ENCODE measurements at places on chromosomes 4 and X.
A peak's percentile ranks its signal among the peaks of the same experiment; 100 is the strongest.

GRCh38 chrX:54413753-54414152 is 26.5 kb upstream of the TSR2 start:
- DNase-seq: no peak

DNA sequence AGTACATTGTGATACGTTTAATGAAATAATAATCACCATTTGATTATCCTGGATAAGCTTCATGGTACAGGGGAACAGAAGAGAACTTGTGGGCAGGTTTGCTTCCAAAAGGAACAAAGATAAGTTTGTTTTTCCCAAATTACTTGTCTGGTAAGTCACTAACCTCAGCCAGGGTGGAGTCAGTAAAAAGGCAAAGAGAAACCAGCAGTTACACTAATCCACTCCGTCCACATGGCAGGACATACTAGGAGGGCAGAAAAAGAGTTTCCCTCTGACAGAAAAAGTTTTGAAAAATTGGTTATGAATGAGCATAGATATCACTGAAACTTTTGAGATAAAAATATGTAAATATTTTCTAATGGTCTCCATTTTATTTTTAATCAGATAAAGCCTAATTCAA is 285.9 kb downstream of the IL15 start:
- DNase-seq: no peak

- DNase-seq: peak; percentile 22
Observed at GRCh38 chr4:127782275-127783025, at the start of gene HSPA4L. Gene HSPA4L, plus strand, starts transcription at chr4:127782322. Its CDS starts 229 bp downstream, at chr4:127782551.

DNA sequence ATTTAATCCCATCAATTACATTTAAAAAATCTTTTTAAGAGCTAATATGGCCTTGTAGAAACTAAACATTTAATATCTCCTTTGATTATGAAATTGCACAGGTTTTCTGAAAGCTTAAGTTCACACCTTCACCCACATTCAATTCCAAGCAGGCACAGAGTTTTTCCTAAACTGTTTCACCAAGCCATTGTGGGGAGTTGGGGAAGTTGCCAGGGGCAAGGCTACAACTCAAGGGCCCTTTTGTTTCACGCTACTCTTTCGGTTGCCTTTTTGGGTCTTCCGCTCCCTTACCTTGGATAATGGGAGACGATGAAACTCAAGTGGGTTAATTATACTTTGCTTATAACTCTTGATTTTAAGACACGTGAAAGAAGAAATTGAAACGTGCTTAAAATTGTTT is 33.3 kb downstream of the APBB2 start:
- DNase-seq: no peak

DNA sequence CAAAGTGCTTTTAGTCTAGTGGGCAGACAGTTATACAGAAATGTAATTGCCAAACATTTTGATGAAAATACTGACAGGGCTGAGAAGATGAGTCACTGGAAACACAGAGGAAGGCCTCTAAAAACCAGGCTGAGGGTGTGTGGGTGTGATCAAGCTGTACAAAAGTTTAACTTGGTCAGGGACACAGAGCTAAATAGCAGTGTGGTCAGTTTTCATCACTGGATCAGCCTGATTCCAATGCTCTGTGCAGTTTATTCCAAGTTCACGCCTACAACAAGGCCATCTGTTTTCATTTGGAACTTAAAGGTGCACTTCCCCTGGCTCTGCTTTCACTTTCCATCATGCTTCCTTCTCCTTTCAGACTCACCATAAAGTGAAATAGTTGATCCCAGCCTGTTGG is 10.6 kb downstream of the CENPVL3 start:
- DNase-seq: no peak

DNA sequence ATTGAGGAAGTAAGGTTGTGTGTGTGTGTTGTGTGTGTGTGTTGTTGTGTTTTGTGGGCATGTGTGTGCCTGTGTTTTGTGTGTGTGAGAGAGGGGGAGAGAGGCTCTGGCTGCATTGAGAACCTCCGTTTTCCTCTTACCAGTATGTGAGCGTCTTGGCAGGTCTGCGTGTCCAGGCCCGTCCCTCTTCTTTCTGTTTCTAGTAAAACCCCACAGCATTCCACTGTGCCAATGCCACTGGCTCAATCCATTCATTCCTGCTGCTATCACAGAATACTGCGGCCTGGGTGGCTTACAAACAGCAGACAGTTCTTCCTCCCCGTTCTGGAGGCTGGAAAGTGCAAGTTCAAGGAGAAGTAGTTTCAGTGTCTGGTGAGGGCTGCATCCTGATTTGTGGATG is 15.5 kb upstream of the HTRA3 start:
- no peak for DNase-seq

GRCh38 chrX:18288716-18289115 is 65.8 kb downstream of the SCML2 start:
- DNase-seq: no peak

DNA sequence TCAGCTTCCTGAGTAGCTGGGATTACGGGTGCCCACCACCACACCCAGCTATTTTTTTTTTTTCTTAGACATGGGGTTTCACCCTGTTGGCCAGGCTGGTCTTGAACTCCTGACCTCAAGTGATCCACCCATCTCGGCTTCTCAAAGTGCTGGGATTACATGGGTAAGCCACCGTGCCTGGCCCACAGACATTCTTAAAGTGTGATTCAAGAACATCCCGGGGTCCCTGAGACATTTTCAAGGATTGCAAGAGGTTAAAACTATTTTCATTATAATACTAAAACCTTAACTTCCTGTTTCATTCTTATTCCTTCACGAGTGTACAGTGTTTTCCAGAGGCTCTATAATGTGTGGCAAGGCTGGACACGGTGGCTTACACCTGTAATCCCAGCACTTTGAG is 318.7 kb downstream of the CAMK2D start:
- no peak for DNase-seq

- no peak for DNase-seq
Observed at GRCh38 chrX:23008431-23009099, 8.8 kb downstream of the DDX53 start.

GRCh38 chrX:84729408-84729807 is 227.2 kb upstream of the HDX start:
- no peak for DNase-seq

GRCh38 chr4:105637408-105638176 is 70.9 kb downstream of the INTS12 start:
- no peak for DNase-seq

DNA sequence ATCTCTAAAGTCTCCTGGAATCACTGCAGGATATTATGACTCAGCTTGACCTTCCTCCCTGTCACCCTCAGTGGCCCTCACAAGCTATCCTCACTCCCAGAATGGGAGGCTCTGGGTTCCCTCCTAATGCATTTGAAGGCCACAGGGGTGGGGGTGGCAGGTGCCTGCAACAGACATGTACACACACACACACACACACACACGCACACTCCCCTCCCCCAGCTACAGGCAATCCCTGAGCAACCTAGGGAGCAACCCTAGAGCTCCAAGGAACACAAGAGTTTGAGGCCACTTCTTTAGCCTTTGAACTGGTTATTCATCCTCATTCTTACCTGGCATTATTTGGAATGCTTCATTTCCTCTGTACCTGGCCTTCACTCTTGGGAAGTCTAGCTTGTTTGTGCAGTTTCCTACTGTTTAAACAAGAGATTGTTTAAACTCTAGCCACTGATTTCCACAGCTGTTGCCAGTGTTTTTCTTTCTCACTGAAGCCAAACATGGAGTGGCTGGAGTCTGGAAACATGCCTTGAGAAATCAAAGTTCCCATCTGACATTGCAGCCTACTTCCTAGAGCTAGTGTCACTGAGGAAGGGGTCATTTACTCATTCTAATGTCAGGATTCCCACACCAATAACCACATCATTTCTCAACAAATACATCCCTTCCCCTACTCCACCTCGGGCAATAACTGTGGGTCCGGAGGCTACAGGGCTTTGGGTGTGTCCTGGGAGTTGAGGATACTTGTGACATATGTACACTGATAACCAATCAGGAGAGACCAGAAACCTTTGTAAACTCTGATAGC is 37.7 kb downstream of the MAOA start:
- DNase-seq: no peak

- DNase-seq: no peak
Observed at GRCh38 chr4:81919810-81920209, 448.1 kb upstream of the RASGEF1B start.

- no peak for DNase-seq
Observed at GRCh38 chr4:167000141-167000852, 234.0 kb downstream of the SPOCK3 start.

DNA sequence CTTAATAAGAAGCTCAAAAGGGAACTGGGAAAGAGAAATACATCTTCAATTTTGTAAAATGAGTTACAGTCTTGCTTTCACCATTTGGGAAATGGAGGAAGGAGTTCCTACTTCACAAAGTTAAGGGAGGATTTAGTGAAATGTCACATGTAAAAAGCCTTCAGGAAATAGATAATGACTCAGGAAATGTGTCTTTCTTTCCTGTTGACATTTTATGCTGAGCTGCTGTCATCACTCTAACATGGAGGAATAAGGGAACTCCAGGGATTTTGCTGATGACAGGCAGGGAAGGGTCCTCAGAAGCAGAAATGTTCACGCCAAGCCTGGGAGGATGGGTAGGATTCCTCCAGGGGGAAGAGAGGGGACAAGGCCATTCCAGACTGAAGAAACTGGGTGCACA is 251.1 kb downstream of the USP46 start:
- DNase-seq: no peak

DNA sequence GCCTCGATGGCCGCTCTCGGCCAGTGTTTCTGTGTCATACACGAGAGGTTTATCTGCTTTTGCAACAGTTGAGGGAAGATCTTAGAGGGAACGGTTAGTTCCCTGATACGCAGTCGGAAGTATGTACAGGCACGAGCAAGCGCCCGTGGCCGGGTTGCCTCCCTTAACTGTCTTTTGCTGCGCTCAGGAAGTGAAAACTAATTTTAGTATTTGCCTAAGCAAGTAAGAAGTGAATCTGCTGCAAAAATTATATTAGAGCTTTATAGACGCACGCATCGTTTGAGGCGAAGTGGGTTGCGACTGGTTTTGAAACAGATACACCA is 695 bp downstream of the MTM1 start:
- peak; percentile 35 for DNase-seq

DNA sequence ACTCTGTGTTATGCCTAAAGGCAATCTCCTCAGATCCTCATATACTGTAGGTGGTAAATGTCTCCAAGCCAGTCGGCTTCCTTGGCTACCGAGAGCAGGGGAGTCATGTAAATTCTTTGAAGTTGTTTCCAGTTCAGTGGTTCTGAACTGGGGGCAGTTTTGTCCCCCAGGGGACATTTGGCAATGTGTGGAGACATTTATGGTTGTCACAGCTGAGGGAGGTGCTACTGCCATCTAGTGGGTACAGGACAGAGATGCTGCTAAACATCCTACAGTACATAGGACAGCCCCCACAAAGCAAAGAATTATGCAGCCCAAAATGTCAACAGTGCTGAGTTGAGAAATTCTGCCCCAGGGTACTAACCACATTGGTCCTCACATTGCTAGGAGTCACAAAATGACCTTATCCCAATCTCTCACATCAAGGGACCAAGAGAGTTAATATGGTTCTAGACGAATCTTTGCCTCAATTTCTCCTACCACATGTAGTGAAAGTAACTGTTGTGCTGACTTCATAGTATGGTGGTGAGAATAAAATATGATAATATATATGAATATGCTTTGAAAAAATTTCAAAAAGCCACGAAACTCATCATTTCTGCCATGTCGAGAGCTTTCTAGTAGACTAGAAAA is 104.4 kb upstream of the ARHGAP24 start:
- no peak for DNase-seq

DNA sequence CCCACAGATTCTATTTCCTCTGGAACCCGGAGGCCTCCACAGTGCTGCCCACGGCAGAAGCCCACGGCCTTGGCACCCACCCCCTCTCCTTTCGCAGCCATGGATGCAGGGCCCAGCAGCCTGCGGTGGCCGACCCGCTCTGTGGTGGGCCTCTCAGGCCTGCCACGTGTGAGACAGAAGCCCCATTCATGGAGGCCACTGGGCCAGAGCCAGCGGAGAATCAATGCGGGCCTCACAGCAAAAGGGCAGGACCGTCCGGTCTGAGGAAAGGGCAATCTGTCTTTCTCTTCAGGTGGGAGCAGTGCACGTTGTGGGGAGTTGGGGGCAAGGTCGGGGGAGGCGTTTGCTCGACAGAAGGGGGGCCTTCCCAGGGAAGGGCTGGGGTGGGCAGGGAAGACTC is 8.4 kb upstream of the HAUS7 start:
- DNase-seq: no peak

- DNase-seq: no peak
Observed at GRCh38 chr4:4667622-4668081, 125.8 kb upstream of the STX18 start.

DNA sequence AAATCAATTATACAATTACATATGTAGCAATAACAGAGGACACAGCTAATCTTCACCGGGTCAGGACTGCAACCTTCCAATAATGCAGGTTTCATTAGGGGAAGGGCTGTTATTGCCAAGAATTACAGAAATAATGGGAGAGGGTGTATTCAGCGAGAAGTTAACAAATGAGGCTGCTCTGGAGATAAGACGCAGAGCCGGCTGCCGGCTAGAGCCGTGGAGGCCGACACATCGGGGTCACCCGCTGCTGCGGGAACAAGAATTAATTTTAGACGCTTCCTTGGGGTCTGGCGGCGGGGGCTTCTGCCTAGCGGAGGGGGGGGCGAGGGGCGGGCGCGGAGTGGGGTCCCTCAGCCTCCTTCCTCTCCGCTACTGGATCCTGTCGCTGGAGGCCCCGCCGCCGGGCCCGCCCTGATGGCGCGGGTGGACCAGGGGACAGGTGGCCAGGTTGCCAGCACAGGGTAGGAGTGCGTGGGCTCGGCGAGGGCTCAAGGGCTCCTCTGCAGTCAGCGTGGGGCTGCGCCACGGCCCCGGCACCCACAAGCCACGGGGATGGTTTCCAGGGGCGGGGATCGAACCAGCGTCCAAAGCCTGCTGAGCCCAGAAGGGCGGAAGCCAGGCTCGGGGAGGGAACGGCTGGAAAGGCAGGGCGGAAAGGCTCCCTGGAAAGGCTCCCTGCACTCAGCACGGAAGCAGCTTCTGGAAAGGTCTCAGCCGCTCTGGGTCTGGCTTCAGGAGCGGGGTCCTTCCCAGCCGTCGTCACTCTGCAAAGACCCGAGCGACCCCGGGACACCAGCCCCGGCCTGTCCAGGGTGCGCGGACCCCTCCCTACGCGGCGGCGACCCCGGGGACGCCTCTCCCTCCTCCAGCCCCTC is 113.8 kb upstream of the NKX1-1 start:
- DNase-seq: no peak

DNA sequence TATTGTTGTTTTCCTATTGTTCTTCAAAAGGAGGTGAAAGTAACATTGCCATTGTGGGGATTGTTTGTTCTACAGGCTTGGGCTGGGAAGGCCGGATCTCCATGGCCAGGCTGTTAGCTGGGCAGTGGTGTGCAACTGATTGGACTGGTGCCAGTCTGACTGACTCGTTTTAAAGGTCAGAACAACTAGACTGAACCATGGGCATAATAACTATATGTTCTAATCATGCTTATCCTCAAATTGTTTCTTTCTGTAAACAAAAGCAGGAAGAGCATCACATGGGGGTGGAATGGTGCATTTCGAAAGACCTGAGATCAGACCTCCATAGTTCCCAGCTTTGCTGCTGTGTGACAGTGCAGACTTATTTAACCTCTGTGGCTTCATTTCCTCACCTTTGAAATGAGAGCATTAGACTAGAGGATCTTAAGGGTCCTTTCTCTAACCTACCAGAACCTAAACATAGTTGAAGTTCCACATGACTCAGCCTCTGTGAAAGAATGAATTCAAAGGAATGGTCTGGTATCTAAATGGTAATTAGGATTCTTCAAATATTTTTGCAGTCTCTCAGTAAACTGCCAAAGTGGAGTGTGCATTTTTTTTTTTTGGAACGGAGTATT is 66.7 kb upstream of the PGRMC2 start:
- no peak for DNase-seq

- no peak for DNase-seq
Observed at GRCh38 chr4:6206771-6207290, 6.5 kb upstream of the JAKMIP1 start.

Data from CD4-positive, alpha-beta T cell treated with Interleukin-4 for 4 hours (primary cell).